Progenitor cell of endocrine pancreas (in vitro differentiated cells): ENCODE measurements at places on chromosomes 1 and 21.

- no peak for DNase-seq
These were observed 373.5 kb downstream of the RRAGC start for GRCh38 chr1:38486085-38486484.

- no peak for DNase-seq
These were observed 22.1 kb downstream of the TP73 start for GRCh38 chr1:3674100-3675094.

DNA sequence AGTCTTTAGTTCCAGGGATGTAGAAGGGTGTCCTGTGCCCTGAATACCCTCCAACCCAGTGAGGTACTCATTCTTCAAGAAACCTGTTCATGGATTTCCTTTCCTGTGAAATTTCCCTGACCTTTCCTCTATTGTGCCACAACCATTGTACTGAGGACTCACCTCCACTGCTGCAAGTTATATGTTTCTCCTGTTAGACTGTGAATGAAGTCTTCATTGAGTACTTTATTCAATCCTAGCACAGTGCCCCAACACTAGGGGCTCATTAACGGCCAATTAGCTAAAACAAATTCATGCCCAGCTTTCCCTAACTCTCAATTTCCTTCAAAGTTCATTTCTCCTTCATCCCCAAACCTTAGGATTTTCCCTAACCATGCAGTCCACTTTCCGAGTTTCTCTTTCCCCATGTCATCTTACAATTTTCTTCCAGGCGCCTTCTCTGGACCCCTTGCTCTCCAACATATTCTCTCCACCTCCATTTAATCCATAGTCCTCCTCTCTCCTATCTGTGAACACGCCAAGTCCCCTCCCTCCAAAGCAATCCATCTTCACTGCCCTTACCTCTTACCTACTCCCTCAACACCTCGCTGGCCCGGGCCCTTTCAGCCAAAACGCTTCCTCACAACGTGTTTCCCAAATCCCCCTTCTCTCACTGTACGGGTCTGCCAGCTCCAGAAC, 1.3 kb downstream of the TRIM33 start:
- DNase-seq, result no peak

- no peak for DNase-seq
These were observed 51.0 kb upstream of the GORAB start for GRCh38 chr1:170481000-170481399.
